ENCODE measurements at places on chromosomes 11 and 22.

- no peak for DNase-seq
These were observed 10.8 kb upstream of the CECR2 start for GRCh38 chr22:17358415-17358814.

DNA sequence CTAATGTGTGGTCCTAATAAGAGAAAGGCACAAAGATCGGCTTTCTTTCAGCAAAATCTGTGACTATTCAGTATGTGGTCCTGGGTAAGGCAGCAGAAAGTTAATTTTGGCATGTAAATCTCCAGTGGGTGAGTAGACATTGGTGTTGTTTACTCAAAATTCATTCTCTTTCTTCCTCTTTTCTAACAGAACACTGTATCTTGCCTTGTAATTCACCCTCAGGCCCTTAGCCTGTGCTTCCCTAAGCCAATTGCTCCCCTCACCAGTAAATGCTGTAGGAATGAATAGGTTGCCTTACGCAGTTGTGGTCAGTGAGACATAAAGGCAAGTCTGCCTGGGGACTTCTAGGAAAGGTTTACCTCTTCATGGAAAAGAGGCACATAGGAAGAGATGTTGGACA is 49.9 kb upstream of the PDE3B start:
- DNase-seq, result no peak

- no peak for DNase-seq
These were observed 69.9 kb upstream of the RTL6 start for GRCh38 chr22:44567846-44568493.

- peak; percentile 91 for DNase-seq
These were observed 11.8 kb upstream of the MIEF1 start for GRCh38 chr22:39490135-39490798.

- no peak for DNase-seq
These were observed 34.8 kb upstream of the DLAT start for GRCh38 chr11:111990381-111990780.

GRCh38 chr11:69000831-69001242 is 12.2 kb downstream of the MRGPRF start:
- DNase-seq, result peak; percentile 92

GRCh38 chr11:130206141-130206540 is 46.6 kb downstream of the ST14 start:
- no peak for DNase-seq

GRCh38 chr22:44309137-44309536 is 3.6 kb downstream of the SHISAL1 start:
- peak; percentile 95 for DNase-seq

DNA sequence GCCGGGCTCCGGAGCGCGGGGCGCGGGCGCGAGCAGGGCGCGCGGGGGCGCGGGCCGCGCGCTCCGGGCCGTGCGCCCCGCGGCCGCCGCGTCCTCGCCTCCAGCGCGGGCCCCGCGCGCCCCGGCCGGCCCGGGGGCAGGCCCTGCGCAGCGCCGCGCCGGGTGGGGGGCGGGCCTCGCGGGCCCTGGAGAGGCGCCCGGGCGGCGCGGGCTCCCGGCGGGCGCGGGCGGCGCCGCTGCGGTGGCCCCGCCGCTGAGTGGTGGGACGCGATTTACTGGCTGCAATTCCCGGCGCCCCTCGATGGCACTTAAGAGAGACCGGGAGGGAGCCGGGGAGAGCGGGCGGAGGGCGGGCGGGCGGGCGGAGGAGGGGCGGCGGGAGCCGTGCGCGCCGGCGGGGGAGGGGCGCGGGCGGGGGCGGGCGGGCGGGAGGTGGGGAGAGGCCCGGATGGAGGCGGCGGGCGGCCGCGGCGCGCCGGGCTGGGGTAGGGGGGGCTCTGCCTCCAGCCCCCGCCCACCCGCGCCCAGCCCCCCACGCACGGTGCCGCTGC is 73.2 kb upstream of the TCF20 start:
- DNase-seq, result no peak

DNA sequence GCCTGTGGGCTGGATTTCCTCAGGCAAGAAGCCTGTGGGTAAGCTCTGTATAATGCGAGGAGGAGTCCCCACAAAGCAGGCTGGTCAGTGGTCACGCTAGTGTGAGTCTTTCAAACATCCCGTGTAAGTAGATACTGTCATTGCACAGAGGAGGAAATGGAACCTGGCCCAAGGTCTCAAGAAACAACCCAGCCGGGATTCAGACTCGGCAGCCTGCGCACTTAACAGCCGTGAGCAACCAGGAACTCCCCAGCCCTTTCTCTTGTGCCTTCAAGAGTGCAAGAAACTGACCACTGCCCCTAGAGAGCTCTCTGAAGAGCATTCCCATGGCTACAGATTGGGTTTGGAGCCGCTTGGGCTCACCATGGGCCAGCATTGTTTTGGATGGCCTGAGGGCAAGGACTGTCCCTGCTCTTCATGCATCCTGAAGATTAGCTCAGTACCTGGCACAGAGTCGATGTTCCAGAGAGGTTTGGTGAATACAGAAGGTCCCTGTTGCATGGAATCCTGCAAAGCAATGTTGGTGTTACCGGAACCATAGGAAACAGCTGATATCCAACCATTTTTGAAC is 6.0 kb downstream of the MPST start:
- no peak for DNase-seq

DNA sequence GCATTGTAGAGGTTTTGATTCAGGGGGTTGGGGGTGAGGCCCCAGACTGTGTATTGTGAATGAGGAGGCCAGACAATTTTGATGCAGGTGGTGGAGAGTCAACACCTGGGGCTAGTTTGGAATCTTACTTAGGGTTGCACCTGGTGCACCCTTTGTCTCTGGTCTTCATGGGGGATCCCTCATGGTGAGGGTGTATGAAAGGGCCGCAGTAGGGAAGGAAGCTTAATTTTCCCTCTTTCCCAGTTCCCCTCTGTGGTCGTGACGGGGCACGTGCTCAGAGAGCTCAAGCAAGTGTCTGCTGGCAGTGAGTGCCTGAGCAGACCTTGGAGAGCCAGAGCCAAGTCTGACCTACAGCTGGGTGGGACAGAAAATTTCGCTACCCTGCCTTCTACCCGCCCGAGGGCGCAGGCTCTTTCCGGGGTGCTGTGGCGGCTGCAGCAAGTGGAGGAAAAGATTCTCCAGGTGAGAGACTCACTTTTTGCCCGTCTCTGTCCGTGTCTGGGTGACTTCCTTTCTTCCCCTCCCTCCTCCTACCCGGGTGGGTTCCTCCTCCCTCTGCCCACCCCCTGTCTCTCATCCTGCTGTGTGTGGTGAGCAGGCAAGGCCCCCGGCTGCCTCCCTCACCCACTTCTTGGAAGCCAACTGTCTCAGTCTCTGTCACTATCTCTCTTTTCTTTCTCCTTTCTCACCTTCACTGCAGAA is 131.7 kb downstream of the MICAL2 start:
- no peak for DNase-seq

DNA sequence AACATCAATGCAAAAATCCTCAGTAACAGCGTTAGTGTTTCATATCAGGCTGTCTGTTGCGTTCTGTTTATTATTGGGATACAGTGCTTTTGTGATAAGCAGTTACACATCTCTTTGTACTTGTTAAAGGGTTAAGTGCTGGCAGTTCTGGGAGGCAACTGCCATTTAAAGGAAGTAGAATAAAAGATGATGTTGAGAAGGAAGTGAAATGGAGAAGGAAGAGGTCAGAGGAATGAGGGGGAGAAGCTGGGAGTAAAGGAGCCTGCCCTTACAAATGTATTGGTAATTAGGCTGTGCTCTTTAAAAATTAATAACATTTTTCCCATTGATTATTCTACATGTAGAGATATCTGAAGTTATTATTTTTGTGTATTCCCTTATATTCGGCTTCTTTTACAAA is 674.7 kb downstream of the NTM start:
- no peak for DNase-seq

DNA sequence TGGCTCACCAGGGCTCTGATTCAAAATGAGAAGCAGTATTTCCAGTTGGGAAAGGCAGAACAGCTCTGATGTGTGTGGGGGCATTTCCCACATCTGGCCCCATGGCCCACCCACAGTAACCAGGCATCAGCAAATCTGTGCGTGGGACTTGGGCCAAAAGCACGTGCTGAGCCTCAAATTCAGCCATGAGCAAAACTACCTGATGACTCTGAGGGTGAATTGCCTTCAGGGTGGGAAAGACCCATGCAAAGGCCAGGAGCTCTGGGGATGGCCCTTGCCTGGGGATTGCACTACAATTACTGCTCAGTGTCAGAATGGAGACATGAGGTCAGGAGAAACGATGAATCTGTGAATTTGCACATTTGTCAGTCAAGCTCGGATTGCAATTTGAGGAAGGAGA is 20.9 kb downstream of the TP53AIP1 start:
- DNase-seq, result no peak

DNA sequence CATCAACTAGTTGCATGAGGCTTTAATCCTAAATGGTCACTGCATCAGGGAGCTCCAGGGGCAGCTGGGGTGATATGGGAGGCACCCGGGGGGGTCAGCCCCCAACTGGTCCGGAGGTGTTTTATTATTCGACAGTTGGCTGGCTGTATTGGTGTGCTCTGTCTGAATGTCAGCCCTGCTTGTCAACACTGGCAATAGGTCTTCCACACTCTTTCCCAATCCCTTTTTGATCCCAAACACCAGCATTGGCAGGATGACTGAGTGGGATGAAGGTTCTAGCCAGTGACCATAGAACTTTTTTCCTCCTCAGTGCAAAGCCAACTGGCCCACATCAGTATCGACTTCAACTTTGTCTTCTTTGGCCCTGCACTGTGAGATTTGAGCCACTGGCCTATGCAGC is 8.9 kb upstream of the LDLRAD3 start:
- no peak for DNase-seq

DNA sequence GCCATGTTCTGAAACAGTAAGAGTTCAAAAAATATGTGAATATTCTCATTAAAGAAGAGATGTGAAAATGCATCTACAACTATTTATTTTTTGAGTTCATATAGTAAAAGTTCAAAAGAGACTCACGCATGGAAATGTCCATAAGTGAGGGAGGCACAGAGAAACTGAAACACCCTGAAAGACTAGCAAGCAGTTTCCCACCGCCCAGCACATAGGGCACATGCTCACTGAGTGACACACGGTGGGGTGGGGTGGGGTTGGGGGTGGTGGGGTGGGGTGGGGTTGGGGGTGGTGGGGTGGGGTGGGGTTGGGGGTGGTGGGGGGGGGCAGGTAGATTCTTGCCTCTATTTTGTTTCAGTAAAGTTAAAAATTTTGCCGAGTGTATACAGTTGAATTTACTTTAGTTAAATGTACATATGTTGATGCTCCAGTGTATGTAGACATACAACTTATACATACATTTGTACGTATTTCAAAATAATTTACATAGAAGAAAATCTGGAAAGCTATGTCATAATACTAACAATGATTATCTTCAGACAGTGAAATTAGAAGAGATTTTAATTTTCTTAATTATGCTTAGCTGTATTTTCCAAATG is 6.3 kb downstream of the CCDC34 start:
- DNase-seq, result no peak

DNA sequence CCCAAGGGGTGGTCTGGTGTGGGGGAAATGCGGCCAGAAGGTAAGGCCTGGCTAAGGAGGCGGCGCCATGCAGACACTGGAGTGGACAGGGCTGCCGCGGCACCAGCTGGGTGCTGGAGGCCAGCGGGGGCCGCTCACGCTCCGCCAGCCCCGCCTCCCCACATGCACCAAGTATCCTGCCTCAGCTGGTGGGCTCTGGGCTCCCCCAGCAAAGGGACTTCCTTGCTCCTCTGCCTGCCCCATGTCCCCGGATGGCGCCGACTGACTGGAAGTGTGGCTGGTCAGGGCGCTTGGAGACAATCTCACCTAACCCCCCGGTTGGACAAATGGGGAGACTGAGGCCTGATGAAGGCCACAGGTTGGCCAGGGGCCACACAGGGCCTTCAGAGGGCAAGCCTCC is 7.6 kb upstream of the CHADL start:
- no peak for DNase-seq

DNA sequence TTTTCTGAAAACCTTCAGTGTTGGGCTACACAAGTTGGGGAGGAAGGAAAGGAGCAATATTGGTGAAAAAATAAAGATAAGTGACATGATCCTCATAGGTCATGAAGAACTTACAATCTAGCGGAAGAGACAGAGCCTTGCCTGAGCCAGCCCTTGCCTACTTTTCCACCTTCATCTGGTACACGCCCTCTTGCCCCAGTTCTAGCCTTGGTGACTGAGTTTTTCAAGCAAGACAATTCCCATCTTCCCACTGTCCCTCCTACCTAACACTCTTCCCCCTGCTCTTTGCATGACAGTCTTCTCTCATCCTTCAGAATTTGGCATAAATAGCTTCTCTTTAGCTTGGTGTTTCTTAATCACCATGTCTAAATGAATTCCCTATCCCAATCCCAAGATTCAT is 42.6 kb downstream of the BBOX1 start:
- DNase-seq, result no peak

- no peak for DNase-seq
These were observed 23.1 kb downstream of the PIH1D2 start for GRCh38 chr11:112050721-112051120.

- DNase-seq, result peak; percentile 73
These were observed 116.6 kb downstream of the LARGE1 start for GRCh38 chr22:33803371-33804282.

GRCh38 chr22:27840436-27840835 is 38.9 kb upstream of the MN1 start:
- no peak for DNase-seq

GRCh38 chr11:19196432-19196831 is 5.4 kb downstream of the CSRP3 start:
- DNase-seq, result no peak

DNA sequence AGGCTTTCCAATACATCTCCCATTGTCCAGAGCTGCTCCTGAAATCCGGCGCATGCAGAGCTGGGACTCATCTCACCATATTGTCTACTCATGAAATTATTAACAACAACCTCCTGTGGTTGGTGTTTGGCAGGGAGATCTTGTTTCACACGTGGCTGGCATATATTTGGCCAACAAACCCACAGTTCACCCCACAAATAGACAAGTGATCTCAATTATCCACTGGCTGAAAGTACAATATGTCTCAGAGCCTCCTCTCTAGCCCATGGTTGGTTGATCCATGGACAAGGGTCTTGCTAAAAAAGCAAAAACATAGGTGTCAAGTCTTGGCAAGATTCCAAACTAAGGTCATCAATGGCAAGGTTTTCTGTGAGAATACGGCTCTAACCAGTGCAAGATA is 386.9 kb downstream of the ETS1 start:
- no peak for DNase-seq

GRCh38 chr11:94325681-94326080 is 21.3 kb downstream of the IZUMO1R start:
- DNase-seq, result no peak

DNA sequence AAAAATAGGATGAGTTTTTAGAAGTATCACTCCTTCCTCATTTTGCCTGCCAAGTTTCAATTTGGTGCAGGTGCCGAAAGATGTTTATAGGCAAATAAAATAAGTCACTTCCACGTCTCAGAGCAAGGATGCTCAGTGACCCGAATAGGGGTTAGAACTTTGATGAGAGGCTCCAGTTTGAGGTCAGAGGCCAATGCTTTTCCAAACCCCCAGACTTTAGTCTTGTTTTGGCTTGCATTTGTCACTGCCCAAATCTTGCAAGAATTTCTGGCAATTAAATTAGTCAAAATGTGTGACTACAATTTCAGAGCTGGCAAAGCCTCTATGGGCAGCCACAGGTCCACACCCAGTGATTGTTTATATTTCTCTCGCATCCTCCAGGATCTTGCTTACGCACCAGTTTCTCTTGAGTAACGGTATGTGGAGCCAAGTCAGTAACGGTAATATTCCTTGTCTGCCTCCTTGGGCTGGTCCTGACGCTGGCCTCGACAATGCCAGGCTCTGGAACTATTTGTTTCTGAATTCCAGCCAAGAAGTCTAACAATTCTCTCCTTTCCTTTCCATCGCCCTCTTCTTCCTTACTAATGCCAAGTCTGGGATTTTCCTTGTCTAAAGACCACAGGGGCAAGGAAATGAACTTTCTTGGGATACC is 9.9 kb upstream of the NUP160 start:
- no peak for DNase-seq

GRCh38 chr11:61090982-61091372 is 11.3 kb upstream of the CD5 start:
- no peak for DNase-seq

Measured in hepatic stellate cell (primary cell).